AG04449 (cell line): ENCODE measurements at places on chromosomes 6 and 20.

- DNase-seq = no peak
Observed at GRCh38 chr20:62795023-62795761, 1.1 kb upstream of the MRGBP start.

DNA sequence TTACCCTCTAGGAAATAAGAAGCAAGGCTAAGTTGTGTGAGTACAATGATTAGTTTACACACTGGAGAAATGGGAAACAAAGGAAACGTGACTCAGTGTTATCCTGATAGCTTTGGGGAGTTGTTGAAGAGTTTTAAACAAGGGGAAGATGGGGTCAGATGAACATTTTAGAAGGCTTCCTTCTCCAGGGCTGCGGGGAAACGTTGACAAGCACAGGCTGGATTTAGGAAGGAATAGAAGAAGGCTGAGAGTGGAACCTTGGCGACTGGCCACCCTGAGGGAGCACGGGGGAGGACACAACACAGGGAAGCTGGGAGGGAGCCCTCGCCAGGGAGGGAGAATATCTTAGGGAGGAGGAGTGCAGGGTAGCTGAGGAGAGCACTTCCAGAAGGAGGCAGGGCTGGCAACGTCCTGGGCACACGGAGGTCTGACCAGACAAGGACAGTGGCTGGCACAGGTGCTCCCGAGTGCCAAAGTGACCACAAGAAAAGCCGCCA lies 134.7 kb downstream of the AIG1 start:
- no peak for DNase-seq

GRCh38 chr20:46142124-46142523 lies 24.0 kb downstream of the CD40 start:
- no peak for DNase-seq

DNA sequence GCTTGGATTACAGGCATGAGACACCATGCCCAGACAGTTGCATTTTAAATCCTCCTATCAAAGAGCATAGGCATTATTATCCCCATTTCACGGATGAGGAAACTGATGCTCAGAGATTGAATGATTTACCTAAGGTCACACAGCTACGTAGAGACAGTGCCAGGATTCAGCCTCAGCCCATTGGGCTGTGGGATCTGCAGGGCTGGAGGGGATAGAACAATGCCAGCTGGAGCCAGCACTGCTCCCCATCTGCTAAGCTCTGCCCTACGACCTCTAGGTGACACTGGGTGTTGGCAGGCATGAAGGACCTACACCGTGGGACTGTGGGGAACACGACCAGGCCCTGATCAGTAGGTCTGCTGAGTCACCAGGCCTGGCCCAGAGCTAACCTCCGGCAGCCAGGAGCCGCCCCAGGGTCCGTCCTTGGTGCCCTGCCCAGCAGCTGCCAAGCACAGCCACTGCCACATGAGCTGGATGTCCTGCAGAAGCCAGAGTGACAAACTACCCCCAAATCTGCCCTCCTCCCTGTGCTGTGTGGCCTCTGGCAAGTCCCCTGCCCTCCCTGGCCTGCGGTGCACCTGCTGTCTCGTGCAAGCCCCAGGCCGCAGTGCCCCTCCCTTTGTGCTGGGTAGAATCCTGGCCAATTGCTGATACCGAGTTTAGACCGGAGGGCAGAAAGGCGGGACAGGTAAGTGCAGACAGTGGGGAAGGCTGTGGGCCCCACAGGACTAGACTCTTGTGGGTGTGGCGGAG lies 47.6 kb upstream of the PTGIS start:
- DNase-seq = no peak

DNA sequence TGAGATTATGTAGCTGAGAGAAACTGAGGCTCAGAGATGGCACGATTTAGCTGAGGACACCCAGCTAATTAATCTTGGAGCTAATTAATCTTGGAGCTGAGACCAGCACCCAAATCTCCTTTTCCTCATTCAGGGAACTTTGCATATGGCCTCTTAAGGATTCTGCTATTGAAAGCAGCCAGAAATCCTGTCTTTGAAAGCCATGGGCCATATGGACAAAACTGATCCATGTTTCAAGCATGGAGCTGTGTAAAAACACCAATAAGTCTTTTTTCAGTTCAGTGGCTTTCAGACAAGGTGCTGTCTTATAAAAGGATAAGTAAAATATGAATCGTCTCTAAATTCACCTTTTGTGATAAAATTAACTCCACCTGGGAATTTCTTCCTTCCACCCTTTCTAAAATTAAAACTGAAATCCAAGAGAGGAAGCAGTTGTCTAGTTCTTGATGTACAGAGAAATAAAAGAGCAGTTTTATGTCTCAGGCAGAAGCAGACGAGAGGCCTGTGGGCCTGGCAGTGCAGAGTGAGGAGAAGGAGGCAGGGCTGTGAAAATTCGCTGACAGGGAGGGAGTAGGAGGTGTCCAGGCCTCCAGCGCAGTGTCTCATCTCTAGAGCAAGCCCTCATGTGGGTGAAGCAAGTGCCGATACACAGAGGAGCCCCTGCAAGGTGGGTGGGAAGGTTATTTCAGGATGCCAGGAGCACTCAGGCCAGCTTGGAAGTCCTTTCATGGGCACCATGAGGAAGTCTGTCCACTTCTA lies 266.9 kb downstream of the UST start:
- no peak for DNase-seq

DNA sequence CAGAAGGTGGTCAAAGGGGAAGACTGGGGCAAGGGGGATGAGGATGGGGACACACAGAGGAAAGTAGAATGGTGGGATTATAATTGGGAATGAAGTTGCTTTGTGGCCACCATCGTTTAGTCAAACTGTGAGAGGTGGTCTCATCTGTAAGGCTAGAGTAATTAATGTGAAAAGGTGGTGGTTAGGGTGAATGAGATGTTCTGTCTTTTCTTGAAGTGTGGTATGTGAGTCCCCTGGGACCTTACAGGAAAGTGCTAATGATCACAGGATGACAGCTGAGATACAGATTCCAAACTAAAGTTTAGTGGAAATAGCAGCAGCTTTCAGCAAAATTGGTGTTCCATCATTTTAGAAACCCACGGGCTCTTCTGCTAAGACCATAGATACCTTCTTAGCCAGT lies 10.7 kb downstream of the ZFAND3 start:
- no peak for DNase-seq

DNA sequence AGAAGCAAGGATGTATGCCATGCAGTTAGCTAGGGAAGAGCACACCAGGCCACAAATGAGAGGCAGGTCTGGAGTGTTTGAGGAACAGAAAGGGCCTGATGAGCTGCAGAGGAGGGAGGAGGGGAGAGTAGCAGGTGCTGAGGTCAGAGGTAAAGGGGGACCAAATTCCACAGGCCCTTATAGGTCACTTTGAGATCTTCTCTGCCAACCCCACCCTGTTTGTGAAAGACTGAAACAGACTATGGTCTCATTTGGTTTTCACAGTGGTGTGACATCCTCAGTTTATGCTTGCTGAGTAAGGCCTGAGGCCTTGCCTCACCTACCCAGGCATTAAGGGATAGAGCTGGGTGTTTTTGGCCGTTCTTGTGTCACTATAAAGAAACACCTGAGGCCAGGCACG lies 187.7 kb upstream of the MYLIP start:
- DNase-seq = no peak

DNA sequence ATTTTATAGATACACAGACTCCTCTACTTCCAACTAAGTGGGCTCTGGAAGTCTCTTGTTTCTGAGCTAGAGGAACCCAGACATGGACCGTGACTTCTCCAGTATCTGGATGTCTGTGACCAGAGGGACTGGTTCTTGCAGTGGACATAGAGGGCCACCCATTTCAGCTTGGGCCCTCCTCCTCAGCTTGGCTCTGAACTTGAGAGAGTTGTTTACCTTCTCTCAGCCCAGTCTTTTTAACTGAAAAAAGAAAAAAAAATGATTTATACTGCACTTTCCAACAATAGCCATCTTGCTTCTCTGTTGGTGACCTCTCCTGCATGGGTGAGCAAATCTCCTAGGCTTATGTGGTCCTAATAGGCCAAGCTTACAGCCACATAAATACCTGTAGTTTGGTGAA lies 60.3 kb upstream of the TMEM181 start:
- no peak for DNase-seq

DNA sequence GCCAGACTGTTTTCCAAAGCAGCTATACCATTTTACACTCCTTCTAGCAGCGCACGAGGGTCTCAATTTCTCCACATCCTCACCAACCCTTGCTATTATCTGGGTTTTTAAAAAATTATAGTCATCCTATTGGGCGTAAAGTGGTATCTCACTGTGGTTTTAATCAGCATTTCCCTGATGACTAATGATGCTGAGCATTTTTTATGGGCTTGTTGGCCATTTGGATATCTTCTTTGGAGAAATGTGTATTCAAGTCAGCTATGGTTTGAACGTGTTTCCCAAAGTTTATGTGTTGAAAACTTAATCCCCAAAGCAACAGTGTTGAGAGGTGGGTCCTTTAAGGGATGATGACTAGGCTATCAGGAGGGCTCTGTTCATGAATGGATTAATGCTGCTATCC lies 6.7 kb downstream of the MCUR1 start:
- no peak for DNase-seq

DNA sequence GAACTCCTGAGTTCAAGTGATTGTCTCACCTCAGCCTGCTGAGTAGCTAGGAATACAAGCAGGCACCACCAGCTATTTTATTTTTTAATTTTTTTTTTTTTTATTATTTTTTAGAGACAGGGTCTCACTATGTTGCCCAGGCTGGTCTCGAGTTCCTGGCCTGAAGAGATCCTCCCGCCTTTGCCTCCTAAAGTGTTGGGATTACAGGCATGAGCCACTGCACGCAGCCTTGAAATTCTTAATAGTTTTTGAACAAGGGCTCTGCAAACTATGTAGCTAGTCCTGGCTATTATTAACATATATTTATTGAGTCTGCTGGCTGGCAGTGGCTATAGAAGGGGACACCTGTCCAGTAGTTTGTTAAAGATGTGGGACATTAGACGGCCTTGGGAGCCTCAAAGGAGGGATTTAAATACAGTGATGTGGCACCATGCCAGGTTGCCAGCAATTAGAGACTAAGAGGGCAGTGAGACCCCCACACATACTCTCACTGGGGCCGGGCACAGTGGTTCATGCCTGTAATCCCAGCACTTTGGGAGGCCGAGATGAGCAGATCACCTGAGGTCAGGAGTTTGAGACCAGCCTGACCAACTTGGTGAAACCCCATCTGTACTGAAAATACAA lies 21.1 kb upstream of the TAF8 start:
- no peak for DNase-seq

DNA sequence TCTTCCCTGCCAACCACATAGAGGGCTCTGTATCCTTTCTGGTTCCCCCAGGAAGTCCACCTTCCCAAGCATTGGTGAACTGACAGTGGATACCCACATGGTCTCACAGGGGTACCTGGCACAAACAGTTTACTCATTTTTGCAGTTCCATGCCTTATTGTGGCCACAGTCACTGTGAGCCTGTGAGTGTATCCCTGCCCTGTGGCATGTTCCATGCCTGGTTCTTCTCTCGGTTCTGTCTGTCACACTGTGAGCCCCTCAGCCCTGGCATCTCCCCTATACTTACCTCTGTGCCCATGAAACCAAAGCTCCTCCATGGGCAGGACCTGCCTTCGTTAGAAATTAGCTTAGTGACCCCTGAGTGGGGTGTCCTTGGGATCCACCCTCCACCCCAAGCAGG lies 107.8 kb downstream of the TOX2 start:
- no peak for DNase-seq

DNA sequence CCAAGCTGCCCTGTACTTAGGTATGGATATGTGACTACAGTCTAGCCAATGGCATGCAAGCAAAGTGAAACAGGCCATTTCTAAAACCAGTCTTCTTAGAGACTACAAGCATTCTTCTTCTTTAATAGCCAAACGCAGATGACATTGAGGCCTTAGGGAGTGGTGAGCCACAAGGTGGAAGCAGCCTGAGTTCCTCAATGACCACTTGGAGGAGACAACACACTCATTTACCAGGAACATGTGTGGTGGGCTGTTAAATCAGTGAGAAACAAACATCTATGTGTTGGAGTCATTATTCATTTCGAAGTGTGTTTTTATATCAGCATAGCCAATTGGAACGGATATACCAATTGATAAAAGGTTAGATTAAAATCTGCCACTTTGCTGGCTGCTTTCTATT lies 122.0 kb downstream of the GFRAL start:
- no peak for DNase-seq

DNA sequence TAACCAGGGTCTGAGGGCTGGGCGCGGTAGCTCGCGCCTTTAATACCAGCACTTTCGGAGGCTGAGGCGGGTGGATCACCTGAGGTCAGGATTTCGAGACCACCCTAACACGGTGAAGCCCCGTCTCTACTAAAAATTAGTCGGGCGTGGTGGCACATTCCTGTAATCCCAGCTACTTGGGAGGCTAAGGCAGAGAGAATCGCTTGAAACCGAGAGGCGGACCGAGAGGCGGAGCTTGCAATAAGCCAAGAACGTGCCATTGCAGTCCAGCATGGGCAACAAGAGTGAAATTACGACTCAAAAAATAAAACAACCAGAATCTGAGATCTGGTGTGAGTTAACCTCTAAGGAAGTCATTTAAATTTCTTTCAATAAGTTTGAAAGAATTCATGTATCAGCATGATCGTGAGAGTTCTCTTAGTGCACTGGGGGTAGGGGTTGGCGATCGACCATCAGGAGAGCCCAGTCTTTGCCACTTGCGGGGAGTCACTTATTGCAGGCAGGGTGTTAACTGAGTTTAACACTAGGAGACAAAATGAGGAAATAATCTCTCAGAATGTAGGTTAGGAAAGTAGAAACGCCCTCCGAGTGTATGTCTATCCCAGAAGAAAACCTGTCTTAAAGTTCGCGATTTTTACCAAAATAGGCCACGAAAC lies 206.5 kb upstream of the ZNF184 start:
- DNase-seq = no peak

DNA sequence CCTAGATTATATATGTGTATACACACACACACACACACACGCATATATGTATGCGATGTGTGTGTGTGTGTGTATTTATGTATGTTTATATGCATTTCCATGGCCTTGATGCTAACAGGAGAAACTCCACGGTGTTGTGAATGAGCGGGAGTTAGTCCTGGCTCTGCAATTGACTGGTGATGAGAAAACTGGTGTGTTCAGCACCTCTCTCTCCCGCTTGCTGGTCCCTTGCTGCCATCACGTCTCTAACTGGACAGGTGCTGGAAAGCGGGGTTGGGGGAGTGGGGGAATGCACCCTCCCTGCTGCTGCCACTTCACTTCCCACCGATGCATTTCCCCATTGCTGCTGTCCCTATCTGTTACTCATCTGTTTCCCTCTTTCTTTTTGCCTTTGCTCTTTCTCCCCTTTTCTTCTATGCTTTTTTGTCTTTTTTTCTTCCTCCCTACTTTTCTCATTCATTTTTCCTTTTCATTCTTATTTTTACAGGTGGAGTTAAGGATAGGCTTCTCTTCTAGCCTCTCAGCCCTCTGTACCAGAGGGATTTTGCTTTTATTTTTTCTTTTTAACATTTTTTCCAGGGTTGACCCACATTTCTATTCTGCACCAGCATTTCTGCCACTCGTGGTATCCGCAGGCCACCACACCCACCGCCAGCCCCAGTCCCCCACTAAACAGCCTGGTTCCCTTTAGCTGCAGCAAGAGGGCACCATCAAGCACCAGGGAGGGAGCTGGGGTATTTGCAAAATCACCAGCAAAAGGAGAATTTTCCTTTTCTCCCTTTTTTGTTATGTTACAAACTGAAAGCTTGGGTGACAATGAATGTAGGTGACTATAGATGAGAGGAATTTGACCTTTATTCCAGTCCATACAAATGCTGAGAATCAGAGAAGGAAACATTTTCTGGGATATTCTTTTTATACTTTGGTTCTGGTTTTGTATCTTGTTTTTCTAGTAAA lies 115.6 kb downstream of the TCP11 start:
- no peak for DNase-seq
